ENCODE measurements at places on chromosomes 3 and 15.
A peak's percentile ranks its signal among the peaks of the same experiment; 100 is the strongest.

DNA sequence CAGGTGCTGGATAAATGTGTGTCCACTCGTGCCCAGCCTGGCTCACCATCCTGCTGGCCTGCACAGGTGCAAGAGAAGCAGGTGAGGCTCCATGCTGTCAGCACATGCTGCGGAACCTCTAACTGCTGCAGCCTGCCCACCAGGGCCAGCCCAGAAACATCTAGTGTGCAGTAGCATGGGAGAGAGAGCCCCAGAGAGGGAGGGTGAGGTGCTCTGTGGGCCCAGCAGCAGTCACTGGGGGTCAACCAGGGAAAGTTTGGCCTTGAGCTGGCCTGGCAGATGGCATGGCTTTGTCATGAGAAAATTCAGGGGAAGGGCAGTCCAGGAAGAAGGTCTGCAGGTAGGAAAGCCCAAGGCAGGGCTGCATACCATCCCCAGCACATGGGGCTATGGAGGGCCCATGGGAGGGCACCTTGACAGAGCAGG is 18.2 kb upstream of the PRR23E start:
- DNase-seq = no peak

GRCh38 chr3:73419942-73420341 is 204.8 kb downstream of the PDZRN3 start:
- no peak for DNase-seq

DNA sequence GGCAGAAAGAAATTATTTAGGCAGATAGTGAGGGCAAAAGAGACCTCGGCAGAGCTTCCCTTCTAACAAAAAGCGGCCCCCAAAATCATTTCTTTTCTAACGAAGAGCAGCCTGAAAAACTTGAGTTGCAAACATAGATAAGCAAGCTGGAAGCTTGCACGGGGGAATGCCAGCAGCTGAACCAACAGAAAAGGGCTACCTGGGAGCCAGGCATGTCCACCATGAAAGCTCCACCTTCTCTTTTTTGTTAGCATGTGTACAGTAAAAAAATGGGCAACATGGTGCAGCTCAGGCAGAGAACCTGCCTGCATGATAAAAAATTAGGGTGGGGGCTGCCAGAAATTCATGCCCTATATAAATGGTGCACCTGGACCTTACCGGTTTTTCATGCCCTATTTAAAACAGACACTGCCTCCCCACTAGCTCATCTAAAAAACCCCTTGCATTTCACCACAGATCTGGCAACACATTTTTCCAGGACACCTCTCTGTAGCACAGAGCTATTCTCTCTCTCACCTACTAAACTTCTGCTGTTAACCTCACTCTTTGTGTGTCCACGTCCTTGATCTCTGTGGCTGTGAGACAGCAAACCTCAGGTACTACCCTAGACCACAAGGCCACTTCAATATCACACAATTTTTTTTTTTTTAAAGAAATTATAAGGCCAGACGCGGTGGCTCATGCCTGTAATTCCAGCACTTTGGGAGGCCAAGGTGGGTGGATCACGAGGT is 18.7 kb downstream of the SLC33A1 start:
- no peak for DNase-seq

- peak; percentile 7 for DNase-seq
Observed at GRCh38 chr3:52265387-52265786, 13.1 kb downstream of the WDR82 start.

DNA sequence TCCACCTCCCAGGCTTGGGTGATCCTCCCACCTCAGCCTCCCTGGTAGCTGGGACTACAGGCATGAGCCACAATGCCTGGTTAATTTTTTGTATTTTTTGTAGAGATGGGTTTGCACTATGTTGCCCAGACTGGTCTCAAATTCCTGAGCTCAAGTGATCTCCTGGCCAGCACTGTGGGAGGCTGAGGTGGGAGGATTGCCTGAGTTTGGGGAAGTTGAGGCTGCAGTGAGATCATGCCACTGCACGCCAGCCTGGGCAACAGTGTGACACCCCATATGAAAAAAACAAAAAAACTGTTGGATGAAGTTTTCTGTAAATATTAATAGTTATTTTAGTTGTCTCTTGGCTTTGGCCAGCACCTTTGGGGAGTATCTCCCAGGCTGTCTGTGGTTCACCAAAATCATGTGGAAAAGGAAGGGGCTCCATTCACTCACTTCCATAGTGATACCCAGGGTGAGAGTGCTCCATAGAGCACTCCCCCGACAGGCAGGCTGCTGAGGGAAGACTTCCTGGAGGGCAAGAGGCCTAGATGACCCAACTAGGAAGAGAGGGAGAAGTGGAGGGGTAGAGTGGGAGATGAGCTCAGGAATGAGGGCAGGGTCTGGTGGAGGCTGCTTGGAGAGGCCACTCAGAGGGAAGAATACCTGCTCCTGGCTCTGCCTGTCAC is 47.1 kb downstream of the CDC25A start:
- no peak for DNase-seq

GRCh38 chr3:52279596-52279995 is 1.1 kb upstream of the WDR82 start:
- DNase-seq = no peak

DNA sequence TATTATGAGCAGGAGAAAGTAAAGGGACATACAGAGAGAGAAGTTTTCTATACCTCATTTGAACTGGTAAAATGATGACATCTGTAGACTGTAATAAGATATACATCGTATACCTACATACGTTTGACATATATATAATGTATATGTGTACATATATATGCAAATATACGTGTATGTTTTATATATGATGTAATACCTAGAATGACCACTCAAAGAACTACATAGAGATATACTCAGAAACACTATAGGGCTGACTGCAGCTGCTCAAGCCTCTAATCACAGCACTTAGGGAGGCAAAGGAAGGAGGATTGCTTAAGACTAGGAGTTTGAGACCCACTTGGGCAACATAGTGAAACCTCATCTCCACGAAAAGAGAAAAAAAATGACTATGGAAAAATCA is 48.5 kb upstream of the MCTP2 start:
- DNase-seq = no peak

DNA sequence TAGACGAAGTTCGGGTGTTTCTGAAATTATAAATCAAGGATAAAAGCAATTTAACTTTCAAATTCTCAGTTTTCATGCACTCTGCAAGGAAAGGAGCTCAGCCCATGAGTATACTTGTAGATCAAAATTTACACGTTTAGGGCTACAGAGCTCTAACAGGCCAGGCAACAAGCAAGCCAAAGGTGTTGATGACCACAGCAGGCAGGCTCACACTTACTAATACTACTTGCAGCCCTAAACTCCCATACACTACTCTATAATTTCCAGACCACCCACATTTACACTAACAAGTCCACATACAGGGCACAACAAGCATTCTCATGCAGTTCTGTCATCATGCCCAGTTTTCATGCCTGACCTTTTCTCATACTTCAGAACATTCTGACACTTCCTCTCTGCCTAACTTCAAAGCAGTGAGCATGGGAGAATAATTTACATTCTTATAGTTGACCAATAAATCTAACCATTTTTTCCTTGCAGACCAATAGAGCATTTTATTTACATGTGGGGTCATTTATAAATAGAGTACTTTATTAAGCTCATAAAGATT is 124.7 kb upstream of the FRMD4B start:
- no peak for DNase-seq

- no peak for DNase-seq
Observed at GRCh38 chr3:50876947-50877346, 202.2 kb downstream of the DOCK3 start.

DNA sequence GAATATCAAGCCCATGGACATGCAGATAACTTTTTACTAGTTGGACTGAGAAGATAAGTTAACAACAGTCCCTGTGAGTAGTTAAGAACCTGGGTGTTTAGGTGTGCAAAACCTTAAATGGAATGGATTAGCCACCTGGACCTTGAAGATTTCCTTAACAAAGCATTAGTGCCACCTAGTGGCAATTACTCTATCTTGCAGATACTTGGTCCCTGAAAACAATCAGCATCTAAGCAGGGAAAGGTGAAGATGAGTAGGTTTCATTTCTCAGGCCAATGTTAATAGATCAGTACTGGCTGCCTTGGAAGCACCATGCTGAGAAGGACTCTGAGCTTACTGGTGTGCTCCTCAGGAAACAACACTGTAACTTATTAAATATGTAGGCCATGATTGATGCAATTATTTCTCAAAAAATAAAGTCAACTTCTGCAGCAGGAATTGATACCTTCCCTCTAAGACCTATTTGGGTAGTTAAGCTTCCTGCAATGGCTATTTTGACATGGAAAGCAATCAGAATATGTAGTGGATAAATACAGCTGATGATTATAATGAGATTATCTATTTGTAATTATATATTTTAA is 329.4 kb downstream of the TBC1D5 start:
- peak; percentile 20 for DNase-seq

DNA sequence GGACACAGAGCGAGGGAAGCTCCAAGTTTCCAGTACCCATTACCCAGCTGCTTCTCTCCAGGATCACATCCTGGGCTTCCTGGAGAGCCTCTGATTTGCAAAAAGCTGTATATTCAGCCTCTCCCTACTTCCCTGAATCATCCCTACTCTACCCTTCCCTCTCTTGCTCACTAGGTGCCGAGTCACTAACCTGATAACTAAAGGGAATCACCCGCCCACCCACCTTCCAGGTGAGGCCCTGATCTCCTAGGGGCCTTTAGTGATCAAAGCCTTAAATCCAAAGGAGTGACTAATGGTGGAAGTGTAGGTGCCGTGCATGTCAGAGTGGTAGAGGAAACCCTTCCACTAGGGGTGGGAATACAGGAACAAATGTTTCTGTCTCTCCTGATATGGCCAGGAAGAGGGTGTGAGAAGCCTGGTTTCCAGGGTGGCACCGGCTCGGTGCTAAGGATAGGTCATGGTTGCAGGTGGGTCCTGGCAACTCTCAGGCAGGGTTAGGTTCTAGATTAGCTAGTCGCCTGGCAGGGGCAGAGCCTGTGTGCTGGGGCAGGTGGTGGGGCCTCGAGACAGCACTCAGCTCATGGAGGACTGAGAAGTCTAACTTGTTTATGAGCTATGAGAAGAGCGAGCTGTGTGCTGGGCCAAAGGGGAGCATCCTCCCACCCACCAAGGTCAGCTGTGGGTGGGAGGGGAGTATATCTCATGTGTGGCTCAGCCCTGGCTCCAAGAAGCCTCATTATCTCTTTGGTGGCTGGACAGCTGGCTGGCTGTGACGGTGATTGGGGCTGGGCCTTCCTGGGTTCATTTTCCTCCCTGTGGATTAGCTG is 10.1 kb downstream of the SEMA7A start:
- DNase-seq = no peak

DNA sequence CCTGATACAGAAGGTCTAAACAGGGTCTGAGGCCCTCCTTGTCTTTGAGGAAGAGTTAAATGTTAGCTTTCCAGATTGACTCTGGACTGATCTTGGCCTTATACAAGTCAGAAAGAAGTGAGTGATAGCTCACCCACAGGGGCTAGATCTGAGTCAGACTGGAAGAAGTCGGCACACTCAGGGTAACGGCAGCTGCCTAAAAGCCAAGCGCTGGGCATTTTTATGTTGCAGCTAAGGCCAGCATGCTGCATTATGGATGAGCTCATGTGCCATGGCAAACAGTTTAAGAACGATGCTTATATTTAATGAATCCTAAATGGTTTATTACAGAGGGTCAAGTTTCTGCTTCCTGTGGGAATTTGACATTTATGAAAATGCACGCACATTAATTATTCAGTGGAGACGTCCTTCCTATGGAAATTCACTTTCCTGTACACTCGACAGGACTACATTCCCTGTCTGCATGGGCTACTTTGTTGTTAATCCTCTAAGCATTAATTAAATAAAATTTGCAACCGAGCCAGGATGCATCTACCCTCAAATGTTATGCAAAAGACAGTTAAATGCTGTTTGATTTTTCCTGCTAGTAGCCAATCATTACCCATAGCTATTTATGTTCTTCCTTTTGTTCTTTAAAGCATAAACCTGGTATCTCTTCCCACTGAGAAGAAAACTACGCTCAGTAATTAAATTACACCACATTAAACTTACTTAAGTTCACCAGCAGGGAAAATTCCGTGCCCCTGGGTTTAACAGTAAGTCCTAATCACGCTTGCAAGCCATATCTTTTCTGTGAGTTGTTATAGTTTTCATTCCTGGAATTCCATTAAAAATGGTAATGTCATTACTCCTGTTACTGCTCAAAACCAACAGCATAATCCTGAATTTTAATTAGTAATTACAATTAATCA is 762.7 kb upstream of the CFAP20DC start:
- DNase-seq = no peak

DNA sequence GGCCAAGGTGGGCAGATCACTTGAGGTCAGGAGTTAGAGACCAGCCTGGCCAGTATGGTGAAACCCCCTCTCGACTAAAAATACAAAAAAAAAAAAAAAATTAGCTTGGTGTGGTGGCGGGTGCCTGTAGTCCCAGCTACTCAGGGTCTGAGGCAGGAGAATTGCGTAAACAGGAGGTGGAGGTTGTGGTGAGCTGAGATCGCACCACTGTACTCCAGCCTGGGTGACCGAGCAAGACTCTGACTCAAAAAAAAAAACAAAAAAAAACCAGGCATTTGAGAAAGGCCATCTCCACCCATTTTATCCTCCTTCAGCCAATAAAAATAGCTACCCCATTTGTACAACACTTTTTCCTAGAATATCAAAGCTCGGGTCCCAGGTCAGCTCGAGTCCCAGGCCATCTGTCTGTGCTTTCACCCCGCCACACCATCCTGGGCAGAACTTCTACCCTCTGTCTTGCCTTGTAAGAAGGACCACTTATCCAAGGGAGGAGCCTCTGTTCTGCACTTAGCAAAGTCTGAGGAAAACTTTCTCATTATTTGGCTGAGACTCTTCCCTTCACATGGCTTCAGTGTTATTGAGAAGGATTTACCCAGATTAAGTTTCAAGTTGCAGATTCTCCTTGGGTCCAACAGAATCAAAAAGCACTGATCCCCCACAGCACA is 99.1 kb downstream of the MESD start:
- no peak for DNase-seq

GRCh38 chr15:62067448-62068044 is 769 bp downstream of the C2CD4A start:
- DNase-seq = peak; percentile 32

DNA sequence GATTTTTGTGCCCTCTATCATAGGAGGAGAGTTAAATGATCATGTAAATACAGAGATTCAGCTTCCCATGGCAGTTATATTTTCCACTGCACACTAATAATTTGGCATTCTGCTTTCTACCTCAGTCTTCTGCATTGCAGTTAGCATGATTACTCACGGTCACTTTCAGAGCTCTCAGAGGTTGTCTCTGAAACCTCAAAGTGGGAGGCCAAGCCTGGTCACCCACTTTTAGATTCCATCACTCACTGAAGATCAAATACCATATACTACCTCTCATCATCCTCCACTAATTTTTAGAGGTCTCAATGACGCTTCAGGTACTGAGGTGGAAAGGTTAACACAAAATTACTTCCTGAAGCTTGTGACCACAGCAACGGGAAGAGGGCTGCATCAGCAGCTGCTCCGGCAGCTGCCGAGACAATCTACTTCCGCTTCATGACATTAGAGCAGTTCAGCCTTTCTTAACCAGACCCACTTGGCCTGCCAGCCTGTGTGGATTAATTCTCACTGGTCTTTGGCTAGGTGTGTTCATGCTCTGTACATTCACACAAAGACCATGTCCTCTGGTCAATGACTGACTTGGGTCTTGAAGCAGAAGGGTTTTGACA is 416.4 kb upstream of the PDZRN3 start:
- DNase-seq = no peak

All from stimulated activated naive CD8-positive, alpha-beta T cell treated with anti-CD3 and anti-CD28 coated beads, Interleukin-15, amount 100 ng/mL, for 72 hours (primary cell).